ENCODE measurements at places on chromosomes 7 and 10.

DNA sequence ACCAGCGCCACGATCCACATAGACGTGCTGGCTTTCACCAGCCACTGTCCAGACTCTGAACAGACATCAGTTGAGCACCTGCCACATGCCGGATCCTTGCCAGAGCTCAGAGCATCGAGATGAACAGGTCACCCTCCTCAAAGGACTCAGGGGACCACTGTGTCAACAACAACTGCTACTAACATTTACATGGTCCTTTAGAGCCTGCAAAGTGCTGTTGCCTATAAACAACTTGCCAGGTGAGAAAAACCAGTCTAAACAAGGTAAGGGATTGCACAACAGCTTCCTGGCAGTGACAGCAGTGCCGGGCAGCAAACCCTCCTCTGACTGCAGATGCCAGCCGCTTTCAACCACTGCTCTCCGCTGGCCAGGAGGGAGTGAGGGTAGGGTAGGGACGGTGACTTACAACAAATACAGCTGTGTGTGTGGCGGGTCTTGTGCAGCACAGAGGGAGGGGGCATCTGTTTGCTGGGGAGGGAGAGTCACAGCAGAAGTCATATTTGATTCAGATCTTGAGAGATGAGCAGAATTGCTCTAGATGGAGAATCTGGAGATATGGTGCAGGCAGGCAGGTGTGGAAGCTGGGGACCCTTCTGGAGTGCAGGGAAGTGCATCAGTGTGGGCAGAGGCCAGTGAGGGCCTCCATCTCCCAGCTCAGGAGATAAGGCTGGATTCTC lies 32.8 kb upstream of the RHEB start:
- no peak for DNase-seq

GRCh38 chr7:33982425-33982786 lies 77.1 kb downstream of the BMPER start:
- DNase-seq, result no peak

DNA sequence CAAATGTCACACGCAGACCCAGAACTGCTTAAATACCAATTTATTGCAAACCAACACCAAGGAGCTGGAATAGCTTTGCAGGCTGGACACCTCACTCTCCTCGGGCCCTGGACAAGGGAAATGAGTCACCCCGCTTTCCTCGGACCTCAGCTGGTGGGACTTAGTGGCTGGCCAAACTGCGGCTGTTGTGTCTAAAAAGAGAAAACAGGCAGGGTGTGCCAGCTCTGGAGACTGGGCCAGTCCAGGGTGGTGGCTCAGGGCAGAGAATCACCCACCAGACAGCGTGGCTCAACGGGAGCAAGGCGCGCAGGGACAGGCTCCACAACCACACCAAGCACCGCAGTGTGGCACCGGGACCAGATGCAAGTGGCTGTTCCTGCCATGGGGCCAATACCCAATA lies 58.2 kb upstream of the CAMK2B start:
- DNase-seq, result no peak

- no peak for DNase-seq
Observed at GRCh38 chr10:44280226-44281014, 104.5 kb downstream of the CXCL12 start.

- no peak for DNase-seq
Observed at GRCh38 chr7:27695096-27695495, 32.4 kb upstream of the HIBADH start.

DNA sequence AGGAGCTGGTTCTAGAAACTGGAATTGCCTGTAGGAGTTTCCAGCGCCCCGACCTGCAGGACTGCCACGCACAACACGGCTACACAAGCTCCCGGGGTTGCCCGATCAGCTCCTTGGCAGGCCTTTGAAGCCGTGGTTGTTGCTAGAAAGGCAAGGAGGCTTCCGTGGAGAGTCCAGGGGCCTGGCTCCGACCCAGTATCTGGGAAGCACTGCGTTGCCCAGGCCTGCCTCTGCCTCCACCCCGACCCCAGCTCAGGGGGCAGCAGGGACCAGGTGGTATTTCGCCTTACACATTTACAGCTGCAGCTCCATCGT lies 54.4 kb downstream of the PROSER2 start:
- no peak for DNase-seq

DNA sequence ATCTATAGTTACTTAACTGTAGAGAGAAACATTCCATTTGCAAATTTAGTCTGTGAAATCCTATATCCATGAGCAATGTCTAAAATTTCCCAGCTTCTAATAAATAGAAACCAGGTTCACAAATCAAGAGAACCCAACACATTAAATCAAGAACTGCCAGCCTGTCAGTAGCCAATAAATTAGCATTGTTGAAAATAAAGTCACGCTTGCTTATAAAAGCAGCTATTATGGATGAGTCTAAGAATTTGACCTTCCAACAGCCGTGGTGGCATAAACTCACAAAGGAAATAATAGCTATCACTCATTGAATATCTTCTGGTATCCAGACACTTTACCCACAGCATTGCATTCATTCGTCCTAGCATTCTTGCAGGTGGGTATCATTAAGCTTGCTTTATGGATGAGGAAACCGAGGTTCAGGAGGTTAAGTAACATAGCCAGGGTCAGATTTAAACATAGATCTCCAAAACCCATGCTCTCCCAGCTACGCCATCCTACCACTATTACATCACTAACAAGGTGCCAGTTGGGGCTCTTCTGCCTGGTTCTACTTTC lies 260.1 kb upstream of the YAE1 start:
- DNase-seq, result no peak

Data from T-helper 22 cell (primary cell).